ENCODE measurements at places on chromosomes 12 and 14. TPM values are rescaled to one million over a fixed set of nuclear protein-coding genes. Genes with fewer than 3 reads are reported as not detected.

Gene TEAD4
- 47.5 TPM for total RNA-seq

Gene POU6F1
- total RNA-seq, result 13.2 TPM

Gene TAS2R13
- total RNA-seq, result not detected

Gene GALNT9
- total RNA-seq, result not detected

Gene AQP2
- total RNA-seq, result not detected

Gene TAS2R10
- 0.15 TPM for total RNA-seq

Gene CABP1
- not detected for total RNA-seq

Gene UBE3B
- 68.2 TPM for total RNA-seq

Gene SMOC1
- not detected for total RNA-seq

Gene NCKAP5L
- 63.0 TPM for total RNA-seq

Gene EXD2
- total RNA-seq, result 30.5 TPM

Gene CLEC9A
- not detected for total RNA-seq

Gene PLXNC1
- total RNA-seq, result 0.99 TPM

Gene MGP
- total RNA-seq, result 9.1 TPM

Gene RNF31
- 77.5 TPM for total RNA-seq

Gene HHIPL1
- total RNA-seq, result 4.3 TPM

Gene VRTN
- not detected for total RNA-seq

GRCh38 chr14:96071561-96071960 lies 32.4 kb downstream of the C14orf132 start:
- DNase-seq, result no peak

DNA sequence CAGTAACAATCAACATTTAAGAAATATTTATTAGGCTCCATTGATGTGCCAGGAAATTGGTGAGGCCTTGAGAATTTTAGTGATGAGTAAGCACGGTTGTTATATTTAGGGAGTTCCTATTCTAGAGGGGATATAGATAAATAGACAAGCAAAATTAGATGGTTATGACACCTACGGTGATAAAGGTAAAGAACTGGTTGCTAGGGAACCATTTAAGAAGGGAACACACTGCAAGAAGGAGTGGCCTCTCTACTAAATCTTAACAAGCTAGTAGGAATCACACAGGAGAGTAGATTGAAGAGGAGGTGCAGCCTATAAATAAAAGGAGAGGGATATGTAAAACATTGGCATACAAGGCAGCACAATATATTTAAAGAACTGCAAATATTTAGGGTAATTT lies 155.2 kb downstream of the LRIG3 start:
- DNase-seq, result no peak

- DNase-seq, result no peak
Observed at GRCh38 chr12:100528034-100528433, 45.5 kb upstream of the GAS2L3 start.

- DNase-seq, result no peak
Observed at GRCh38 chr12:51351913-51352532, 5.5 kb upstream of the CELA1 start.

DNA sequence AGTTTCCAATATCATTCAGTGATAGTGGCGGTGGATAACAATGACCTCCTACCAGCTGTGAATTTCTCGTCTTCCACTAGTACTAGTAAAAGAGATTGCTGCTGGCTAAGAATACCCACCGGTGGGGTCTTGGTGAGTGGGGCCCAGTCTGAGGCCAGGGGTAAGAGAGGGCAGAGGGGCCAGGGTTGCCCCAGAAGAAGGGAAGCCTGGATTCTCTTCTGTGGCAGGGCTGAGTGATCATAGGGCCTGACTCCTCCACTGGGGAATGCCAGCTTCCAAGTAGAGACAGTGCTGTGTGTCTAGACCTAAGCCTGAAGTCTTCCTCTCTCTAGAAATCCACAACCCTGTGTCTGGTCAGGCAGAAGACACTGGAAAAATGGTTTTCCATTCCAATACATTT lies 5.8 kb upstream of the TMEM63C start:
- DNase-seq, result no peak

DNA sequence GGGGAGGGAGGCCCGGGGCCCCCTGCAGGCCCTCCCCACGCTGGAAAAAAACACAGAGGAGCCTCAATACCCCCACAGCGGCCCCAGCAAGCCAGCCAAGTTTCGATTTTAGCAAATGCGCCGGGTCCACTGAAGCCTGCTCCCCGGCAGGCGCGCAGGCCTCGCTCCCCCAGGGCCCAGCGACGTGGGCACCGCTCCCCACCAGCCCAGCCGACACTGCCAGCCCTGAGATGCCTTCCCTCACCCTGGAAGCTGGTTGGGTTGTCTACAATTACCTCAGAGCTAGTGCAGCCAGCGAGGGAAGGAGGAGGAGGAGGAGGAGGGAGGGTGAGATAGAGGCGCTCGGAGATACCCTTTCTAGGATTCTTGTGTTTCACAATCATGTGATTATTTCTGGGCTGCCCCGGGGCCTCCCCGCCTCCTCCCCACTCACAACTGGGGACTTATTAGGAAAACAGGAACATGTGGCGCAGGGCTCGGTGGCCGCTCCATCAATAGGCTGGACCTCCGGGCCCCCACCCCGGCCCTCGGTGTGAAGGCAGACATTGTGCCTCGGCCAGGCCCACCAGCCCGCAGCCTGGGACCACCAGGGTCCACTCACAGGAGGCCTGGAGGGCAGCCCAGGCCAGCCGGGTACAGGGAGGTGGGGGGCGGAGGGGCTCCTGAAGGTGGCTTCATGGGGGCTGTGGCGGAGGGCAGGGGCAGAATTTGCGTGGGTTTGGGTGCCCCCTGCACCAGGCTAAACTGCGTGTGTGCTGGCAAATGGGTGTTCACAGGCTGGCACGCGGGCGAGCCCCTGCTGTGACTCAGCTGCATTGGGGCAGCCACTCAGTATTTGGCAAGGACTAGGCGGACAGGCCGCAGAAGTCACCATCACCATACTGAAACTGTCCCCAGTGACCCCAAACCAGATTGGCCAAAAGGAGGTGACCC lies 109.9 kb downstream of the NCOR2 start:
- DNase-seq, result no peak

GRCh38 chr14:100103250-100104005 lies 38.2 kb downstream of the EVL start:
- DNase-seq, result no peak

DNA sequence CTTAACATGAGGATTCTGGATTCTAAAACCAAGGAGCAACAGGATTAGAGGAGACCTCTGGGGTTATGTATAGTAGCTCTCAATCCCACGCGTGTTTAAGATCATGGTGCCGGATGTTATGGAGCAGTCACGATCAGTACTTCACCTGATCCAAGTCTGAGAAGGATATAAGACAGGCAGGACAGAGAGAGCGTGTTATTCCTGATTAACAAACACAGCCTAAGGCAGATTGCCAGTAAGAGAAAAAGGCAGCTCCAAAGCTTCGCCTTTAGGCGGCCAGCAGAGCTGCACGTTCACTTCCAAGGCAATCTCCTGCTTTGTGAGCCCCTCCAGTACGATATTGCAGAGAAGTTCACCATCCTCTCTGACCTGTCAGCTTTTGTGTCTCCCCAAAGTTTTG lies 5.5 kb downstream of the SETD3 start:
- DNase-seq, result no peak

GRCh38 chr14:83958359-83958758 lies 1571.6 kb upstream of the FLRT2 start:
- no peak for DNase-seq

GRCh38 chr12:94766397-94766796 lies 116.0 kb upstream of the TMCC3 start:
- no peak for DNase-seq

- no peak for DNase-seq
Observed at GRCh38 chr14:94328196-94328595, 5.1 kb upstream of the SERPINA6 start.

GRCh38 chr12:110641521-110641920 lies 27.6 kb downstream of the TCTN1 start:
- no peak for DNase-seq

DNA sequence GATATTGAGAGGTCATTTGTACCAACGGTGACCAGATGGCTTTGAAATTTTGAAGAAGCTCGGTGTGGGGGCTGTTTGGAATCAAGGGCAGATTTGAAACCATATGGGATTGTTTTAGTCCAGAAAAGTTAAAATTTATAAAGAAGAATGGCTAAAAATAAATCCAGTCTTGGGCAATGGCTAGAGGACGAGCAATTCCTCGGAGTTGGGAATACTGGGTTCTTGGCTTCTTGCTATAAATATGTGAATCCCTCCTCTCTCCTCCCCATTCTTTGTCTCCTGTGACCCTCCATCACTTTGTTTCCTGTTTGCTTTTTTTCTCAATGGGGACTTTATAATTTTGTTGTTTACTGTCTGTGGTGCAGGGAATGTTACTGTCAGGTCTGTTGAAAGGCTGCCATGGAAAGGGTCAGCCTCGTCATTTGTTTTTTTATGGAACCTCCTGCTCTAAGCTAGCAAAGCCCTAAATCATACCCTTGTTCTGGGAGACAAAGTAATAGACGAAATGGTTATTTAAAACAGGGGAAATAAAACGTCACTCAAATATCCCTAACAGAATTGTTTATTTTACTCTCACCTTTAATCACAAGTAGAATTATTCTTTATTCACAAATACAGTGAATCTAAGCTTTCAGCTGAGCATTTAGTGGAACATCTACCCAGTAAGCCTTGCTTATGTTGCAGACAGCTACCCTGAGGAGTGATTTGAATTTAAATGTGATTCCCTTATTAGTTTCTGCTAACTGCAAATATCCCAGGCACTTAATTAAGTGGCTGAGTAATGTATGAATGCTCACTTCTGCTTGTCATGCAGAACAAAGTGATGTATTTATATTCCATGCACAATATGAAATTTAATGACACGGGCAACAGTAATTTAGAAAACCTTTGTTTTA lies 273.1 kb upstream of the NOVA1 start:
- DNase-seq, result no peak

DNA sequence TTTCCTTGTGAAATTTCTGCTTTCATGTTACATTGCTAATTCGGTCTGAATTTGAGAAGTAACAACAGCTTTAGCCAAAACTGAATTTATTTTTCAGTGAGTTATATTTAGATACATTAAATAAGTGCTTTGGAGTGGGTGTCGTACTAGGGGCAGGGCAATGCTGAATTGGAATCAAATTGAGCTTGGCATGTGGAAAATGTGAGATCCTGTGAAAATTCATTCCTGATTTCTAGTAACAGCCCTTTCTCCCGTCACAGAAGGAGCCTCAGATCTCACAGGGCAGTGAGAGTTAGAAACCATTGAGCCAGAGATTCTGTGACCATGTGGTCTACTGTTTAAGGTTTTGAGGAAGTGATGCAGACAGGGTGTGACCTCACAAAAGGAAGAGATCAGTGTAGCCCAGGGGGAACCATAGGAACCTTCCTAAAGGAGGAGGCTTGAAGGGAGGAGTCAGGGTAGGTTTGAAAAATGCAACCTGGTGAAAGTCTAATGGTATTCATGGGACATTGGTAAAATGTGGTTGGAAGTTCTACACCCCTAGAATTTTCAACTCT lies 1136.8 kb downstream of the AACS start:
- no peak for DNase-seq

GRCh38 chr14:82724316-82724715 lies 1190.7 kb upstream of the SEL1L start:
- no peak for DNase-seq

GRCh38 chr12:34311337-34311736 lies 289.0 kb downstream of the ALG10 start:
- DNase-seq, result no peak

- DNase-seq, result no peak
Observed at GRCh38 chr12:11891754-11892386, 178.9 kb upstream of the BCL2L14 start.

- no peak for DNase-seq
Observed at GRCh38 chr12:85834378-85834777, 1.8 kb downstream of the RASSF9 start.

GRCh38 chr12:103969391-103969790 lies 3.7 kb downstream of the TDG start:
- DNase-seq, result no peak

DNA sequence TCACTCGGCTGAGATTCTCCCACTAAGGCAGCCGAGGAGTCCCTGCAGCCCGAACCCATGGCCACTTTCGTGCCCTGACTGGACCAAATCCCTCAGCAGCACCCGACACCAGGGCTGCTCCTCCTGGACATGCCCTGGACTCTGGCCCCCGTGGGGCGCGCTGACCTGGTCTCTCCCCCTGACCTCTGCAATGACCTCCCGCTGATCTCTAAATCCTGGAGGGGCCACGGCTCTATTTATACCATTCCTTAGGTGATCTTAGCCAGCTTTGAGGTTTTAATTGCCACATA lies 148.4 kb downstream of the PIWIL1 start:
- DNase-seq, result no peak

GRCh38 chr14:74476107-74476506 lies 17.0 kb downstream of the NPC2 start:
- no peak for DNase-seq

DNA sequence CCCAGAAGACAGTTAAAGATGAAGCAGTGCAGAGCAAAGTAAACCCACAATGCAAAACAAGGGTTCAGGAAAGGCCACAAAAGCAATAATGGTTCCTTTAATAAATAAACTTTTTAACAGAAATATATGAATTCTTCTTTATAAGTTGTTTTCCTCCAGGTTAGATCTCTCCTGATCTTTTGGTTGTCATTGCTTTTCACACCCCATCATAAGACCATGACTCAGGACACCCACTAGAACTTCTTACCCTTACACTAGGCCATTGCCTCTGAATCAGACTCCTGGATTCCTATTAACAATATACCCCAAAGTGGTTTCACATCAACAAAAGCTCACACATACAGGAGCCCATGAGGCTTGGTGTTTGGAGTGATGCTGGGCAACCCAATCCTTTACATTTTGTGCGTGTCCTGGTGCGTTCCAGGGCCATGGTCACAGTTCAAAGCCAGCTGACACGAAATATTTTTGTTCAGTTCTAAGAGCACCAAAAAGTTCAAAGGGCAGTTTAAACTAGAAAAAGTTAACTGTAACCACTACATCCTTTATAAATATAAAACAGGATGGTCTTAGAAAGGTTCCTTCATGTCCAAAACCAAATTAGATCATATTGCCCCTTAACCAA lies 187.0 kb downstream of the EPS8 start:
- DNase-seq, result no peak

GRCh38 chr14:104105071-104105821 lies 19.7 kb downstream of the ASPG start:
- no peak for DNase-seq

DNA sequence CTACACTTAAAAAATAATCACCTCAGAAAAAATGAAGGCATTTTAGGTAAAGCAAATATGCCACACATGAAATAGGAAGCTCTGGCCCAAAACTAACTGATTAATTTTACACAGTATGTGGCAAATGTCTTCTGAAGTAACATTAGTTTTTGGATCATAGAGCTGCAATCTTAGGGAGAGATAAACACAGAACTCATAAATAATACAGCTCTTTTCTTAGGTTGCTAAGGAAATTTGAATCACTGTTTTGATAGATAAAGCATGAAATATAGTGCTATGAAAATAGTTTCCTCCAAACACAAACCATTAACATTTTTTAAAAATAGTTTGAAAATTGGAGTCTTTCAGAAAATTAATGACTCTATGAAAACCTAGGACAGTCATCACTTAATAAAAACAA lies 15.0 kb downstream of the RASSF9 start:
- no peak for DNase-seq

Measured in glomerular endothelial cell (primary cell).